NCI-H510A (cell line): ENCODE measurements at places on chromosomes 6 and 20.

GRCh38 chr6:34701199-34701598 is 4.6 kb upstream of the ILRUN start:
- DNase-seq = no peak

DNA sequence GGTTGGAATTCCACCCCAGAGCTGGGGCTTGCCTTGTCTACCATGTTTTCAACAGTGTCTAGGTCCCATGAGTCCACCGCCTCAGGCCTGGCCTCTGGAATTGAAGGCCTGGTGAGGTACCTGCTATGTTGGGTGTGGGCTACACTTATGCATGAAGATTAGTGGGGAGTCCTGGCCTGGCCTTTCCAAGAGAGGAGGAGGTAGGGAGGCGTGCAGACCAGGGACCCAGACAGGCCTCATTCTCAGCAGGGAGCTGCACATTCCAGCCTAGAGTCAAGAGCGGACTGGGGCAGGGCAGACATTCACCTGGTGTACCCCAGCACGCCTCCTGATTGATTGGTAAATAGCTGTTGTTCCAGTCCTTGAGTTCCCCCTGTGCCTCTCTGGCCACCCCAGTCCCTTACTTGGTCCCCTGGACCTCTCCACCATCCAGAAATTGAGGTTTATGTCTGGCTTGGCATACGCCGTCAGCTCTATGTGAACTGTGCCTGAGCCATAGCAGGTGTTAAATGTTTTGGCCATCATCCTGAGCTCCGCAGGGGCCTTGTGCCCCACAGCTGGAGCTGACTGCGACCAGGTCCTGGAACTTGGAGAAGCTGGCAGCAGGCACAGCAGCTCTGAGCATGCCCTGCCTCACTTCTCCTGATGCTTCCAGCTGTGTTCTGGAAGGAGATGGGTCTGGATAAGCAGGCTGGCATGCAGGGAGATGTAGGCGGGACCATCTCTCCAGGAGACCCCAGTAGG is 8.2 kb upstream of the VEGFA start:
- DNase-seq = no peak

DNA sequence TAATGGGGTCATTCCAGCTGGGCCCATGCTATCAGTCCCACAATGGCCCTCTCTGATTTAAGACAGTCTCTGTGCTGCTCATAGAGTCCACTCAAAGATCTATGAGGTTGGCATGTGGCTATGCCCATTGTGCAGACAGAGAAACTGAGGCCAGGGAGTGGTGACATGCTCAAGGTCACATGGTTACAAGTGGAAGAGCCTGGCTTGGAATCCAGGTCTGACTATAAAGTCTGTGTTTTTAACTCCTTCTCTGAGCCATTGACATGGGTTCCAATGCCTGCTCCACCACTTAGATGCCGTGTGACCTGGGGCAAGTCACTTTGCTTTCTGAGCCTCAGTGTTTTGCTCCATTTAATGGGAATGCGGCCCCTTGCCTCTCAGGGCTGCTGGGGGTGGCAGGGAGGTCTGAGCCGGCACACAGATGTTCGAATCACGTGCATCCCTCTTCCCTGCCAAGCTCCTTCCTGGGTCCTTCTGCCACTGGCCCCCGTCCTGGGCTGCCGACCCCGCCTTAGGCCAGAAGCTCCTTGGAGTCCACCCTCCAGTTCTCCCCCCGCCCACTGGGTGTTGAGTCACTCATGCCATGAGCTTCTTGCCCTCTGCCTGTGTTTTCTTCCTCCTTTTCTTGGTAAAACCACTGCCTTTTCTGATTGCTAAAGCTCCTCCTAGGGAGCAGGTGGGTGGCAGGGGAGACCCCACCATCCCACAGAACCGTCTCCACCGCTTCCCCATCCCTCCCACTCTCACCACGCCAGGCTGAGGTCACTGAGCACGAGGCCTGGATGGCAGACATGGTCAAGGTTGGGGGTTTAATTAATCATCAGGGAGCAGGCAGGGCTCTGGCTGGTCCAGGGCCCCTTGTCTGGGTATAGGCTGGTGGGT is 35.7 kb downstream of the CEBPB start:
- no peak for DNase-seq

DNA sequence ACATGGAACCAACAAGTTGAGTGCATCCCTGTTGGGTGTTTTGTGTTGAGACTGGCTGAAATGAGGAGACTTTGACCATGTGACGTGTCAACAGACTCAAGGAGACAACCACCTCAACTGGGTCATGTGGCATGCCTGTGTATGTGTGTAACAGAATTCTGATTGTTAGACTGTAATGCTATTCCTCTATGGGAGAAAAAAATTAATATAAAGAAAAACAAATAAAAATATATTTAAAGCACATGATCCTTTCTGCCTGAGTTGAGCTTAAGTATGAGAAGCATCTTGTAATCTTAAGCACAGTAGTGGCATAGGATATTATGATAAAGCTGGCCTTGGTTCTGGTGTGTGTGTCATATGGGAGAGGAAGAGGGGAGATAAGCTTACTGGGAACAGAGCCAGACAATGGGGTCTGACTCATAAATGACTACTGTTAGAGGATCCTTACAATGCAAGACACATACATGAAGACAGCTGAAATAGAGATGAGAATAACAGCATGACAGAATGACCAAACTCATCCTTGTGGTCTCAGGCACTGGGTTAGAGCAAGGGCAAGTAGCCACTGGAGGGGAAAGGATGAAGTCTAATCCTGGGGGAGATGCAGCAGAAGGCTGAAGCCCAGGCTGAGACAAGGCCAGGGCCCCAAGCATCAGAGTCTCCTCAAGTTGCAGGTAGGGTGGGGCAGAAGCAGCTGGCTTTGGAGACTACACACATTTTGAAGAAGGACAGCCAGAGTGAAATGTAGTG is 9.2 kb downstream of the TP53INP2 start:
- no peak for DNase-seq

DNA sequence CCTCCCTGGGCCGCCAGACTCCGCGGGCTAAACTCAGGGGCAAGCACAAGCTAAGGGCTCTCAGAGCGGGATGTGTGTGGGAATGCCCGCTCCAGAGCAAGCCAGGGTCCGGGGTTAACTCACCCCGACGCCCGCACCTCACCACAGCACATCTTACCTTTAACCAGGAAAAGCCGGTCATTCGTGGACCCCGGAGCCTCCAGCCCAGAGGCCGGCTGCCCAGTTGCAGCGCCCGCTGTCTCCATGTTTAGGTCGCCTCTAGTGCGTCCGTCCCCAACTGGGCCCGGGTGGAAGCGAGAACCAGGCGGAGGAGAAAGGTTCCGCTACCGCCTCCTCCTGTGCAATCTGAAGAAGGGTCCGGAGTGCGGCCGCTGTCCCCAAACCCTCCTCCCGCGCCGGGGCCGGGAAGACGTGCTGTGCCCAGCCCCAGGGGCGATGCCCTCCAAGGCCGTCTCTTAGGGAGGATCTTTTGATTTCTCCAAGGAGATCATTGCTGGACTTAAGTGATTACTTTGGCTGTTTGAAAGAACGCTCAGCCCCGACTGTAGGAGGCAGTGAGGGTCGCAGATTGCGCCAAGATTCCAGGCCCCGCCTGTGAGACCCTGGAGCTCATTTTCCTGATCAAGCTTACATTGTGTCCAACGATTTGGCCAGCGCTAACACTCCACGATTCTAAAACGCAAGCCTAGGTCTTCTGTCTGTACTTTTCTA is at the start of gene TMEM242:
Gene TMEM242 (minus strand): TSS at position 265 of the 711 bp plus-strand sequence. CDS start 20 bp downstream, at position 245.
- no peak for DNase-seq

DNA sequence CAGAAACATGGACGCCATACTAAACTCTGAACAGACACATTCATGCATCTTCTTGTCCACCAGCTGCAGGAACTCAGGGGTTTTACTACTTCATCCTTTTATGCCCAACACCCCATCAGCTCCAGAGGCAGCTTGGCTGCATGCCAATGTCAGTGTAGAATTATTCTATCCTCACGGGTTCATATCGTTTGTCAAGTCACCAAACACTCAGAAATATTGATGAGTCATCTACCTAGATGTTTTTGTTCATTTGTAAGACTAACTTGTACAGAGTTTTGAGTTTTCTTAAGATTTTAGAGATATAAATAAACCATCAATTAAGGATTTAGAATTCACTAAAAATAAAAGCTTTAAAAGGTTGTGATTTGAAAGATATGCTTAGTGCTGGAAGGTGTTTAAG is 590.7 kb upstream of the FLRT3 start:
- DNase-seq = peak; percentile 71

DNA sequence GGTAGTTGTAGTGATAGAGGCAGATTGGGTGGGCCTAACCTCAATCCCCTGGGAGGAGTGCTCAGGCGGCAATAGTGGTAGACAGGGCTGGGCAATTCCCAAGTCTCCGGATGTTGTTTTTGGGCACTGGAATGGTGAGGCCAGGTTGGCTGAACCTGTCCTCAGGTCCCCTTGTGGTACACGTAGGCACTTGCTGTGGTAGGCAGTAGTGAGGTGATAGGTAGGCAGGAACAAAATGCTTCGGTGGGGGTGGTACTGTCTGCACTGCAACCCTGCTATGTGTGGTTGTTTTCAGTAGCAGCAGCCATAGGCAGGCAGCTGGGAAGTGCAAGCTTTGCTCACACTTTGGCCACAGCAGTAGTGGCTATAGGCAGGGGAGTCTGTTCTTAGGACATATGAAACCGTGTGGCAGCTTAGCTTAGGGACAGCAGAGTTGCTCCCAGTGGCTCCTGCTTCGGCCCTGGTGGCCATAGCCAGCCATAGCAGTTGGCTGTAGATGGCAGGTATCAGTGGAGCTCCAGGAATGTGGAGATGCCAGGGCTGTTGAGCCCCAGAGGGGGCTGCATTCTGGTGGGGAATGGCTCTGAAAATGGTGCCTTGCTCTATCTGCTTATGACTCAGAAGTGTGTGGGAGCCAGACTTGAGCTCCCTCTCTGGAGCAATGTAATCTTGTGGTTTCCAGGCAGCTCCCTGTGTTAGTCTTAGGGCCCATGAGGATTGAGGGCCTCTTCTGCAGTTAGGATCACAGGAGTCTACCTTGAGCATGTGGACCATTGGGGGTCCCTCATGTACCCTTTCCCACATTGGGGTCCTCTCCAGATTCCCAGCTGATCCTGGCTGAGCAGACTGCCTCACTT is 241.8 kb upstream of the BMP2 start:
- no peak for DNase-seq

- no peak for DNase-seq
Measured at GRCh38 chr6:113599444-113599843, 257.7 kb upstream of the MARCKS start.

GRCh38 chr6:132907231-132907630 is 92.9 kb downstream of the RPS12 start:
- no peak for DNase-seq

DNA sequence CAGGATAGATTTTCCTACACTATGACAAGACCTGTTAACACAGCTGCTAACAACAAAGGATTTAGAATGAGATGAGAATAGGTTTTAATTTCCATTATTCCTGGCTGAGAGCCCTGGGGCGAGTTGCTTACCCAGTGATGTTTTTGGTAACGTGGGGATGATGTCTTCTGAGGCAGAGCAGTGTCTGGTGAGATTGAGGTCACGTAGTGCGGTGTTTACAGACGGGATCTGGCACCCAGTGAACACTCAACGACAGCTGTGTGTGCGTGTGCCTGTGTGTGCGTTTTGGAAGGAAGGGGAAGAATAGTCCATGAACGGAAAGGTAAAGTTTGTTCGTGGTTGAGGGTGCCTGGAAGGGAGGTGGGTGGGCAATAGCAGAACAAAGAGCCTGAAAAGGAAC is 384.7 kb downstream of the C6orf118 start:
- no peak for DNase-seq

DNA sequence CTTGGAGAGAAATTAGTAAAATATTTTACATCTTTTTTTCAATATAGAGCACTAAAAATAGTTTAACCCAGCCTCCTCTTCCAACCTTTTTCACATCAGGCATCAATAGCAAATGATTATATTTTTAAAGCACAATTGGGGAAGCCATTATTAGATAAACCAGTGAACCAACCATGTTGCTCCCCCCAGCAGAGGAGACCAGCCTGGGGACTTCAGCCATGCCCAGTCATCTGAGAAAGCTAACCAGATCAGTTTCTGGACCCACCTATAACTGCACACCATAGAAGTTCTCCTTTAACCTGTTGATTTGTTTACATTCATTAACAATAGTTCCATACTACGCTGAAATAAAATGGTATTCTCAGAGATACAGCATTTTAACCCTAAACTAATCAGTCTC is 13.8 kb upstream of the SDHAF4 start:
- DNase-seq = no peak

DNA sequence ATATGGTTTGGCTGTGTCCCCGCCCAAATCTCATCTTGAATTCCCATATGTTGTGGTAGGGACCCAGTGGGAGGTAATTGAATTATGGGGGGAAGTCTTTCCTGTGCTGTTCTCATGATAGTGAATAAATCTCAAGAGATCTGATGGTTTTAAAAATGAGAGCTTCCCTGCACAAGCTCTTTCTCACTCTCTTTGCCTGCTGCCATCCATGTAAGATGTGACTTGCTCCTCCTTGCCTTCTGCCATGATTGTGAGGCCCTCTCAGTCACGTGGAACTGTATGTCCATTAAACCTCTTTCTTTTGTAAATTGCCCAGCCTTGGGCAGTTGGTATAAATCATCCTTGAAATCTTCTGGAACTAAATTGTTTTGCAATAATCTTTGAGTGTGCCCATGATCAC is 31.9 kb upstream of the TBX18 start:
- DNase-seq = no peak

- no peak for DNase-seq
Measured at GRCh38 chr6:26105842-26106241, 18.6 kb downstream of the HFE start.

DNA sequence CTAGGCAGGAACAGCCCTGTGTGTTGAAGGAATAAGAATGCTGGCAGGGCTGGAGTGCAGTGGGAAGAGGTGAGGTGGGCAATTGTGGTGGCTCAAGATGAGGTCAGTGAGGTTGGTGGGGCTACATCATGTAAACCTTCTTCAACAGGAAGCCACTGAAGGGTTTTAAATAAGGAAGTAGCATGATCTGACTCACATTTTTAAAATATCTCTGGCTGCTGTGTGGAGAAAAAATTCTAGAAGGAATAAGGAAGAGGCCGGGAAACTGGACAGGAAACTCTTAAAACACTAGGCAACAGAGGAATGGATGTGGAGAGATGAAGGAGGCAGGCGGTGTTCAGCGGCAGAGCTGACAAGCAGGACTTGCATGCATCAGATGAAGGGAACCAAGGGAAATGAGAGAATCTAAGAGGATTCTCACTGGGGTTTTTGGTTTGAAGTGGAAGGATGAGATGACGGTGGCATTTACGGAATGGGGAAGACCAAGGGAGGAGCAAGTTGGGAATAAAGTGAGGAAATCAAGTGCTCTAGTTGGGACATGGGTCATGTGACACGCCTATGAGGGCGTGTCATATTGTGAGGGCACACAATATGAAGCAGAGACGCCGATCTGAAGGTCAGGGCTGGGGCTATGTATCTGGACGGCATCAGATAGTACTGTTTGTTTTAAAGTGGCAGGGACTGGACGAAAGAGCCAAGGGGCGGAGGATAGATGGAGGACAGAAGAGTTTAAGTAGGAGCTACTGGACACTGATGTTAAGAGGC is 18.2 kb downstream of the TMEM242 start:
- DNase-seq = no peak
